ENCODE measurements at places on chromosomes 11 and 22.

- peak; percentile 5 for DNase-seq
Observed at GRCh38 chr22:38180841-38181452, 683 bp downstream of the PLA2G6 start.

DNA sequence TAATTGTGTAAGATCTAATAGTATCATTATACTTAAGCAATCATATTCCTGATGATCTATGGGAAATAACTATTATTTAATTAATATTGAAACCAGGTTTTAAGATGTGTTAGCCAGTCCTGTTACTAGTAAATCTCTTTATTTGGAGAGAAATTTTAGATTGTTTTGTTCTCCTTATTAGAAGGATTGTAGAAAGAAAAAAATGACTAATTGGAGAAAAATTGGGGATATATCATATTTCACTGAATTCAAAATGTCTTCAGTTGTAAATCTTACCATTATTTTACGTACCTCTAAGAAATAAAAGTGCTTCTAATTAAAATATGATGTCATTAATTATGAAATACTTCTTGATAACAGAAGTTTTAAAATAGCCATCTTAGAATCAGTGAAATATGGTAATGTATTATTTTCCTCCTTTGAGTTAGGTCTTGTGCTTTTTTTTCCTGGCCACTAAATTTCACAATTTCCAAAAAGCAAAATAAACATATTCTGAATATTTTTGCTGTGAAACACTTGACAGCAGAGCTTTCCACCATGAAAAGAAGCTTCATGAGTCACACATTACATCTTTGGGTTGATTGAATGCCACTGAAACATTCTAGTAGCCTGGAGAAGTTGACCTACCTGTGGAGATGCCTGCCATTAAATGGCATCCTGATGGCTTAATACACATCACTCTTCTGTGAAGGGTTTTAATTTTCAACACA, 6.4 kb downstream of the BIRC3 start:
- no peak for DNase-seq

GRCh38 chr11:124329787-124330478, 9.9 kb upstream of the OR8D2 start:
- DNase-seq = no peak

DNA sequence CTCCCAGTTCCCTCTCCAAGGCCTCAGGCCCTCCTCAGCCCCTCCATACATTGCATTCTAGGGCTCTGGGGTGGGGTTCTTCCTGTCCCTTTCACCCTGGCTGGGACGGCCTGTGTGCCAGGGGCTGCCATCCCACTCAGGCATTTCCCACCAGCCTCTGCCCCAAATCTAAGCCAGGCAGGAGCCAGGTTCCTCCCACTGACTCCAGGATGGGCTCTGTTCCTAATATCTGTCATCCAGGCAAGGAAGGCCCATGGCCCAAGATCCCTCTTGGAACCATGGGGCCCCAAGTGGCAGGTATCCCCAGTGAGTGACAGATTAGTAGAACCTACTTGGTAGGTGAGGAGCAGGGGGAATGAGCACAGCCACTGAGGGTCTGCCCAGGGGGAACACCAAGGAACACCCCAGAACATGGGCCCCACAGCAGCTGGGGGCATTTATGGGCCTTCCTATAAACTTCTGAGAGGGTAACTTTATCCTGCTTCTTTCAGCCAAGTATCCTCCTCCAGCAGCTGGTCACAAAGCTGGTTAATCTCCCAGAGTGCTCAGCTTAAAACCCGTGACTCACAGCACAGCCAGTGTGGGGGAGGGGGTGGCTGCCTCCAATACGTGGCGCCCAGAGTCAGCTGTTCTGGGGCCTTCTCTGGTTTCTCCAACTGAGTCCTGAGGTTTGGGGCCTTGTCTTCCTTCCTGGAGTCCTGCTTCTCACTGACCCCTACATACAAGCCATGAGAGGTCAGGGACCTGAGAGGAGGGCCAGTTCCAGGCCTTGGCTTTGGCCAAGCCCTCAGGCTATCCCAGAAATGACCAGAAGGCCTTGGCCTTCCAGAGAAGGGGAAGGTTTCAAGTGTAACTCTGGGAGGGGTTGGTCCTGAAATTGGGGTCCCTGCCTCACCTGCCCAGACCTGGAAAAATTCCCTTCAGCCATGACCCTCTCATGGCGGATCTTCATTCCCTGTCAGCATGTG, 19.9 kb upstream of the MYOD1 start:
- DNase-seq = no peak

DNA sequence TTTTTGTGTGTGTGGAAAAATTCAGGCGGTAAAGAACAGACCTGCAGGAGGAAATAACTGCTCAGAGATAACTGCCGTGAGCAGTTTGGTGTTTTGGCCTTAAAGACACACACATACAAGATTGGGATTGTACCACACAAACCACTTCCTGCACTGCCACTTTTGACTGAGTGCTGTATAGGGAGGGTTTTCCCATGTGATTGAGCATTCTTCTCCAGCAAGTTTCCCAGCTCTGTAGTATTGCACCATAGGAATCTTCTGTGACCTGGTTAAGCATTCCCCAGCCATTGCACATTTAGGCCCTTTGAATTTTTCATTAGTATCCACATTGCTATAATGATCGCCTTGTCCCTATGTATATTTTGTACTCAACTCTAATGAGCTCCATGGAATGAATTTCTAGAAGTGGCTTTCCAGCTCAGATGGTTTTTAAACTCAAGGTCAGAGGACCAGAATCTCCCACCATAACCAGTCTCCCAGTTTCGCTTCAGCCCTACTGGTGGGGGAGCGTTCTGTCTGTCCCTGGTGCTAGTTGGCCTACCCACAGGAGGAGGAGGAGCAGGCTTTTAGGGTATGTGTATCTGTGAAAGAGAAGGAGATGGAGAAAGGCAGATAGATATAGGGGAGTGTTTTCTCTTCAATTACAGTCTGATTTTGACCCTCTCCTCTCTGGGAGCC, 9.3 kb downstream of the CD82 start:
- no peak for DNase-seq

DNA sequence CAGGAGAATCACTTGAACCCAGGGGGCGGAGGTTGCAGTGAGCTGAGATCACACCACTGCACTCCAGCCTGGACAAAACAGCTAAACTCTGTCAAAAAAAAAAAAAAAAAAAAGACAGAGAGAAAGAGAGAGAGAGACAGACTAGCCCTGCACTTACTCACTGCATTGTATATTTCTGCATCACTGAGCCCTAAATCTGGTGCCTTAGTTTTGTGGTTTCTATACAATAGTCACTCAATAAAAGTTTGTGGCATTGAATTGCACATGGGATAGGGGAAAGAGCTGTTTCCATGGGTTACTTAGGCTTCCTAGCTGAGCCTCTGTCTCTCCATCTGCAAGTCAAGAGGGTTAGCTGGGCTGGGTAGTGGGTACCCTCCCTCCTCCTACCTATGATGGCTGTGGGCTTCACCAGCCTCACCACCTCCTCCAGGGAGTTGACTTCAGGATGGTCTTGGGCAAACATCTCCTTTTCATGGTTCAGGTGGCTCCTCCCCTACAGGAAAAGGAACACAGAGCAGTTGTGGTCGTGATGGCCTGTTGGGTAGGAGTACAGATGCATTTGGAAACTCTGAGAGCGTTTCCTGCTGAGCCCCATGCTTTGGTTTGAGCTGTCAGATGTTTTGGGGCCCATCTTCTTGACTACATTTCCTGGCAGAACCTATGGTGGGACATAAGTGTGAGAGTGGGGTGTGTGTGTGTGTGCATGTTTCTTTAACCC, 73.2 kb downstream of the CCDC81 start:
- DNase-seq = no peak

GRCh38 chr11:17734418-17734911, at the start of gene KCNC1:
KCNC1 (plus strand) TSS chr11:17734781; CDS start chr11:17736003, 1,222 bp downstream.
- DNase-seq = no peak

DNA sequence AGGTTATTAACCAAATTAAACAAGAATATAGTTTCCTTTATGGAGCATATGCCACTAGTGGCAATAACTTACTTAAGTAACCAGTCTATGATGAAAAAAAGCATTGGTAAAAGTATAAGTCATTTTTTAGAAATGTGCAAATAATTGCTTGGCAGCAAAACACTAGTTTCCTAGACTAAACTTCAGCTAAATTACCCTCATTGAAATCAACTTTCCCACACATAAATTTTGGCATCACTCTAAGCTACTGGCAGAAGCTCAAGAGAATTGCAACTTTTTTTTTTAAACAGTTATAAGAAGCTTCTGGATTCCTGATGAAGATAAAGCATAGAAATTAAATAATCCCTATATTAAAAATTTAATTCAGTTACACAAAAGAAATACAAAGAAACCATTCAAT, 12.5 kb downstream of the CCDC34 start:
- no peak for DNase-seq

GRCh38 chr11:75668451-75669297, at the start of gene MAP6:
MAP6 (minus strand) TSS chr11:75669038; CDS start chr11:75668369, 669 bp downstream.
- DNase-seq = peak; percentile 29

DNA sequence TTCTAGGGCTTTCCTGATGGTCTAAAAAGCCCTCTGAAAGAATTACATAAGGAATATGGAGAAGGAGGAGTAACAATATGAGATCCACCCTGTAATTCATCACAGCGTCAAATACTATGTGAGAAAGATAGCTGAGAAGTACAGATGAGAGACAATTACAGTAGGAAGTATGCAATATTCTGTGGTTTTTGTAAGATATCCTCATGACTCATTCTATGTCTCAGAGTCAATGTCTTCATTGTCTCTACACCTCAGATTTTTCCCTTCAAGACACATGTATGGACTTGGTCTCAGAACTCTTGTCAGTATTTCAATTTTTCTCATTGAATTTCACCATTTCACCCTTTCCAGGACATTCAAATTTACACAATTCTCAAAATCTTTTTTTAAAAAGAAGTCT, 343.3 kb upstream of the CTSC start:
- no peak for DNase-seq

GRCh38 chr22:37212174-37212906, at the start of gene SSTR3:
SSTR3 (minus strand) TSS chr22:37212477; CDS start chr22:37207803, 4,674 bp downstream.
- DNase-seq = no peak

- no peak for DNase-seq
Observed at GRCh38 chr22:48568736-48569330, 1258.8 kb downstream of the BRD1 start.

GRCh38 chr11:14789879-14790484, 102.0 kb downstream of the CYP2R1 start:
- no peak for DNase-seq

- DNase-seq = no peak
Observed at GRCh38 chr11:85089654-85090053, 537.5 kb downstream of the DLG2 start.

DNA sequence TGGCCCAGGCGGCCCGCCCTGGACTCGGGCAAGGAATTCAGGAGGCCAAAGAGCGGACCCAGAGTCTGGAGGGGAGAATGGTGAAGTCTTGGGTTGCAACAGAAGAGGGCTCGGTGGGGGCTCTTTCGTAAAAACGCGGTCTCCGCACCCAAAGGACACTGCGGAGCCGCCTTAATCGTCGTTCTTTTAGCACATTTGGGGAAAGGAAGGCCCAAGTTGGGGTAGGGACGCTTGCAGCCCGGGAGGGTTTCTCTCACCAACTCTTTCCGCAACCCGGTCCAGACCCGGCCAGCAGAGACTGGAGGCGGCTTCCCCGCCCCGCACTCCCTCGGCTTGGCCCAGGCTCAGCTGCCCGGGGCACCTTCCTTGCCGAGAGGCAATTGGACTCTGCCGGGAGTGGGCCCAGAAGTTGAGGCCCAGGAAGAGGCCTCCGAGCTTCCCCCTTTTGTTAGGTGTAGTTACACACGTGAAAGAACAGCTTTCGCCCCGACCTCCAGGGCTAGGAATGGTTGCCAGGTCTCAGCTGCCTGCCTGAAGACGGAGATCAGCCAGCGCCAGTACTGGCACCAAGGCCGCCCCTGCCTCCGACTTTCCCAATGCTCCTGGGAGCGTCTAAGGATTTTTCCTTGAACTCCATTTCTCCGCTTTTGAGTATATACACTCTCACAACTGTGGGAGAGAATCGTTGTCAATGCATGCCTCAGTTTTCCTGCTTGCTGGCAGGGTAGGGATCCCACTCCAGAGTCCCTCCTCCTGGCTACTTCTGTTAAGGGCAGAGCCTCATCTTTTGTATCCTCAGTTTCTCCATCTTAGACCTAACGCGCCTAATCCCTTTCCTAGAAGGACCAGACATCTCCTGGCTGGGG, 3.7 kb downstream of the ALX4 start:
- no peak for DNase-seq

GRCh38 chr11:1486054-1486825, at the start of gene MOB2:
MOB2 (minus strand) TSS chr11:1486779; CDS start chr11:1486556, 223 bp downstream.
- no peak for DNase-seq

DNA sequence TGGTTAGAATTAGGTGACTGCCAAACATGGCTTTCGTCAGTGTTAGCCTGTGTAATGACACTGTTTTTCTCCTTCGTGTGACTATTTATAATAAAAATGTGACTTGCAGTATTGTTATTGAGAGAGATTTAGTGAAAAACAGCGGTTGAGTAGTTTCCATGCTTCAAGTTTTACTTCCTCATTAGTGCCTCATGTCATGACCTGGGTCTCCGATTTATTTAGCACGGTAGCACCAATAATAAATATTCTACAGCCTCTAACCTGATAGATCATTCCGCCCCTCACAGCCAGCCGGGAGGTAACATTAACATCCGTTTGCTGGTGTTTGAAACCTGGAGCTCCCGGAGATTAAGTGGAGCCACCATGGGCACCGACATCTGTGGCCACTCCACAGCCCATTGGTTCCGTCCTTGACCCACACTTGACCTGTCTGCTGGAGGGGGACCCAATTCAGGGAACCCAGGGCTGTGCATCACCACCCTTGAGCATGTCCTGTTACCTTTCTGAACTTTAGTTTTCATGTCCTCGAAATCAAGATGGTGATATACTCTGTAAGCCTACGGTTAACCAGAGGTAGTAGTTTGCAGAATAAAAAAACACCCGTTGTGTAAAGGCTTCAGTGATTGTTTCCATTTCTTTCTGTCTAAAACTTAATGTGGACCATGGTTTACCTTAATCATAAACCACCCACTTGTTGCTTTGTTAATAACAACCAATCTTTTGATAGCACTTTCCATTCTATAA, 104.1 kb downstream of the ATXN10 start:
- DNase-seq = no peak

DNA sequence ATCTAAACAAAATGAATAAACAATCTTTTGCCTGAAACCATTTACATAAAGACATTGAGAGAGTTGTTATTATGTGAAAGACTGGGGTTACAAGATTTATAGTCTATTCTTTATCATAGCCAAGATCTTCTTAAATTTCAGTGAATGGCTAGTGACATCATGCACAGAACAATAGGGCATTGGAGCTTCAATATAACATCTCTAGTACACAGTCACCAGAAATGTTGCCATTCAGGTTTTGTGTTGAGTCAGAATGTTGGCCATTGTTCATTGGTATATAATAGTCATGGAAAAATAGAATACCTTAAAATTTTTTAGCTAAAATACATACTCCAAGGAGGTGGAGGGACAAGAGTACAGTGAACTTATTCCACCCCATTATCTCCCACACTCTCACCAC, 44.3 kb downstream of the SLC5A12 start:
- no peak for DNase-seq

- DNase-seq = no peak
Observed at GRCh38 chr11:127054153-127054552, 53.6 kb upstream of the KIRREL3 start.

- peak; percentile 19 for DNase-seq
Observed at GRCh38 chr11:122108192-122108799, 7.7 kb downstream of the BLID start.

GRCh38 chr11:27250867-27251665, 111.9 kb downstream of the CCDC34 start:
- DNase-seq = no peak

All from stimulated activated CD4-positive, alpha-beta T cell treated with anti-CD3 and anti-CD28 coated beads, Interleukin-2, amount 100 ng/mL, for 48 hours (primary cell).